Tibial artery (tissue), 4 donors: ENCODE measurements at places on chromosomes 4 and X.

- H3K4me3 ChIP-seq: no peak overlapping the region
- H3K4me1 ChIP-seq: no peaks in the 10 kb centered on the region
- DNase-seq: peak; percentile 34
- no peaks in the 10 kb centered on the region for H3K27me3 ChIP-seq
- H3K27ac ChIP-seq: no peak overlapping the region
Measured at GRCh38 chr4:125750828-125751466, 436.2 kb downstream of the FAT4 start.

GRCh38 chr4:91502365-91502764, 801.4 kb upstream of the GRID2 start:
- H3K27me3 ChIP-seq: no peaks in the 10 kb centered on the region
- no peaks in the 10 kb centered on the region for H3K4me1 ChIP-seq
- no peak overlapping the region for H3K4me3 ChIP-seq
- no peak overlapping the region for H3K27ac ChIP-seq
- H3K36me3 ChIP-seq: no peaks in the 10 kb centered on the region

DNA sequence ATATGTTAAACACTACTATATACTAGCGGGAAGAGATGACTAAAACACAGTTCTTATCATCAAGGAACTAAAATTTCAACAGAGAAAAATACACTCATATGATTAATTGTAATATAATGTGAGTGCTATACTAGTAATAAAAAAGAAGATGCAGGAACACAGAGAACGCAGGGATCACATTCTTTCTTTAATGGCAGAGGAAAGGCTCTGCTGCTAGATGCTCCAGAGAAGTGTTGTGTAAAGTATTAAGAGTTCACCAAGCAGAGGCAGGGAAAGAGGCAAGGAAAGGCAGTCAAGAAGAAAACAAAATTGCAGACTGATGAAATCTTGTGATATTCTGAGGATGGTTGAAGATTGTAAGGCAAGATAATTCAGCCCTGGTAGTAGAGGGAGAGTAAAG, 394.7 kb downstream of the PDGFC start:
- H3K27ac ChIP-seq: peak overlapping the region; percentile 0
- H3K36me3 ChIP-seq: no peaks in the 10 kb centered on the region
- DNase-seq: no peak

DNA sequence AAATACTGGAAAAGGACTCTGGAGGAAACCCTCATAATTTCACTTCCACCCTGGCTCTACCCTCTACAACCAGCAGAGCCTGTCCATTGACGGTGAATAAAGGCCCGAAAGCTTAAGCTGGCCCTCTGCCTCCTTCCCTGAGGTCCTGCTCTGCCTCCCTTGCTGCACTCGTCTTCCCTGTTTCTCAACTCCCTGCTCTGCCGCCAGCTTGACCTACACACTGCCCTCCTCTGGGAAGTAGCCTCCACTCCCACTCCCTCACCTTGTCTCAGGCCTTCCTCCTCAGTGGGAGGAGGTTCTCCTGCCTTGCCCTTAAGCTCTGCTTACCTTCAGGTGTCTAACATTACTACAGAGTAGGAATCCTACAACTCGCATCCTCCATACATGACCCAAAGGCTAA, 608.6 kb upstream of the NR3C2 start:
- H3K27ac ChIP-seq: no peak overlapping the region
- H3K4me1 ChIP-seq: no peaks in the 10 kb centered on the region
- no peak overlapping the region for H3K4me3 ChIP-seq
- DNase-seq: no peak

- no peaks in the 10 kb centered on the region for H3K36me3 ChIP-seq
- H3K4me3 ChIP-seq: no peak overlapping the region
- H3K4me1 ChIP-seq: no peaks in the 10 kb centered on the region
- no peak overlapping the region for H3K27ac ChIP-seq
- peaks cover 12% of the 10 kb centered on the region for H3K27me3 ChIP-seq
Measured at GRCh38 chr4:6128221-6128850, 72.0 kb downstream of the JAKMIP1 start.

GRCh38 chr4:103075435-103075893, 1.1 kb downstream of the SLC9B2 start:
- H3K4me1 ChIP-seq: no peaks in the 10 kb centered on the region
- peak overlapping the region; percentile 69 for H3K4me3 ChIP-seq
- H3K36me3 ChIP-seq: peaks cover under 1% of the 10 kb centered on the region
- no peak for DNase-seq

- H3K4me1 ChIP-seq: no peaks in the 10 kb centered on the region
- H3K27me3 ChIP-seq: no peaks in the 10 kb centered on the region
- H3K27ac ChIP-seq: no peak overlapping the region
- H3K4me3 ChIP-seq: no peak overlapping the region
Measured at GRCh38 chr4:148054275-148054674, 322.4 kb downstream of the ARHGAP10 start.

DNA sequence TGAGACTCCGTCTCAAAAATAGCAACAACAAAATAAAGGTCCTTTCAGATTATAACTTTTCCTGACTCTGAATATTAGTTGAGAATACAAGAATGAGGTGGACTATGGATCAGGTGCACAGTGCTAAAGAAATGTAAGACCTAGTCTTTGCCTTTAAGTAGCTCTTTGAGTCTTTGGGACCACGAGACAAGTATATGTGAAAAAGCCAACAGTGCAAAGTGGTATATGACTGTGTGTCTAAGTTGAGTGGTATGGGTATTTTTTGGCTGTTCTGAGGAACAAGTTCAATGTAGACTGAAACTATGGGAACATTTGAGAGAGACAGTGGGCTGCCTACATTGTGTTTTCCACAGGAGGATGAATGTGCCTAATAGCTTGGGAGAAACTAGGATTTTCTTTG, 2.8 kb downstream of the GAB1 start:
- no peaks in the 10 kb centered on the region for H3K36me3 ChIP-seq
- H3K27ac ChIP-seq: peak overlapping the region; percentile 98
- H3K4me3 ChIP-seq: no peak overlapping the region
- H3K27me3 ChIP-seq: no peaks in the 10 kb centered on the region
- DNase-seq: no peak

- H3K4me1 ChIP-seq: peaks cover 21% of the 10 kb centered on the region
- no peak overlapping the region for H3K27ac ChIP-seq
- H3K36me3 ChIP-seq: peaks cover 18% of the 10 kb centered on the region
Measured at GRCh38 chr4:7854697-7855370, 84.8 kb downstream of the AFAP1 start.

GRCh38 chr4:165872461-165873297, at the start of gene TLL1:
TLL1 (plus strand) TSS chr4:165873237; CDS start chr4:165873905, 668 bp downstream.
- no peak for DNase-seq
- H3K4me3 ChIP-seq: peak within 1 kb of the TSS; percentile 63
- peaks cover 30% of the 10 kb centered on the region for H3K4me1 ChIP-seq
- no peaks in the 10 kb centered on the region for H3K36me3 ChIP-seq
- peaks cover 4% of the 10 kb centered on the region for H3K27me3 ChIP-seq

- no peaks in the 10 kb centered on the region for H3K36me3 ChIP-seq
- no peak overlapping the region for H3K27ac ChIP-seq
- no peaks in the 10 kb centered on the region for H3K4me1 ChIP-seq
- H3K27me3 ChIP-seq: no peaks in the 10 kb centered on the region
- no peak for DNase-seq
Measured at GRCh38 chr4:156536661-156537060, 434.9 kb downstream of the PDGFC start.

GRCh38 chr4:164904941-164905340, 28.0 kb downstream of the APELA start:
- H3K27me3 ChIP-seq: no peaks in the 10 kb centered on the region
- no peaks in the 10 kb centered on the region for H3K4me1 ChIP-seq
- H3K4me3 ChIP-seq: no peak overlapping the region
- H3K27ac ChIP-seq: no peak overlapping the region

GRCh38 chr4:47145630-47146029, 114.3 kb downstream of the GABRB1 start:
- H3K36me3 ChIP-seq: no peaks in the 10 kb centered on the region
- H3K4me3 ChIP-seq: no peak overlapping the region
- no peak overlapping the region for H3K27ac ChIP-seq
- H3K4me1 ChIP-seq: no peaks in the 10 kb centered on the region
- DNase-seq: no peak

DNA sequence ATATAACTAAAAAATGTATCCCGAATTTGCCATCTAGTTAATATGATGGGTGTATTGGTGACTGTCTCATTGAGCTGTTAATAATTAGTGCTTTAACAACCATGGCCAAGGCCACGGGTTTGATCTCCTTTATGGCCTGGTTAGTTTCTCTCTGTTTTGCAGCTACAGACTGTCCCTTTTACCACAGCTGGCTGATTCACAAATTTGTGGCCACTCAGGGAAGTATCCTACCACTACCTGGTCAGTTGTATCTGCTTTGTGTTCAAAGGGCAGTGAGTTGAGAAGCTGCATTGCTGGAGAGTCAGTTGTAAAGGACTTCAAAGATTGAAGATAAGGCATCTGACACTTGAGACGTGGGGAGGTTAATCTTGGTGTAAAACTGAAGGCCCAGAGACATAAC, 219.1 kb upstream of the BMP3 start:
- H3K4me1 ChIP-seq: no peaks in the 10 kb centered on the region
- no peaks in the 10 kb centered on the region for H3K27me3 ChIP-seq
- no peak for DNase-seq
- no peak overlapping the region for H3K4me3 ChIP-seq
- H3K27ac ChIP-seq: no peak overlapping the region

- H3K27me3 ChIP-seq: no peaks in the 10 kb centered on the region
- H3K4me3 ChIP-seq: no peak overlapping the region
- no peak overlapping the region for H3K27ac ChIP-seq
- DNase-seq: no peak
- no peaks in the 10 kb centered on the region for H3K4me1 ChIP-seq
Measured at GRCh38 chr4:26130841-26131432, 189.9 kb upstream of the RBPJ start.

DNA sequence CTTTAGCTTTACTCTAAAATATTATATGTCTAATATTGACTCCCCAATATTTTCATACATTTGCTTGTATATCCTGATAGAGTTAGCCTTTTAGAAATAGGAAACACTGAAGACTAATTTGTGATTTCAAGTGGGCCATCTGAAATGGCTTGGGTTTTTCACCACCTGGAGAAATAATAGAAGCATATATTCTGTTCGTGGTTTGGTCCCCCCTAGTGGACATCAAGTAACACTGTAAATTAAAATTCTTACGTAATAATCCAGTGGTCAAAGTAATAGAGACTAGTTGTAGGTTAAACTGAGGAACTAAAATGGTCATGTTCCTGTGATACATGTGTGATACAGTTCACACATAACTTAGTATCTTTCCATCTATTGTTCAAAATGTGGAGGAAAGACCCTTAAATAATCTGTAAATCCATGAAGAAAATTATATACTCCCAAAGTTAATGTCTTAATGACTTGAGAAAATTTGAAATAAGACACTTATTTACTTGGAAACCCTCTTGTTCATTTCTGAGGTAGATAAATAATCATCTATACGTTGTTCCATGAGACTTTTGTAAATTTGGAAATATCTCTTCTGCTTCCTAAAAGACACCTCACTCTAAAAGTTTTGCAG, 79.8 kb upstream of the SMARCAD1 start:
- no peaks in the 10 kb centered on the region for H3K4me1 ChIP-seq
- no peaks in the 10 kb centered on the region for H3K36me3 ChIP-seq
- no peak overlapping the region for H3K4me3 ChIP-seq
- no peaks in the 10 kb centered on the region for H3K27me3 ChIP-seq

DNA sequence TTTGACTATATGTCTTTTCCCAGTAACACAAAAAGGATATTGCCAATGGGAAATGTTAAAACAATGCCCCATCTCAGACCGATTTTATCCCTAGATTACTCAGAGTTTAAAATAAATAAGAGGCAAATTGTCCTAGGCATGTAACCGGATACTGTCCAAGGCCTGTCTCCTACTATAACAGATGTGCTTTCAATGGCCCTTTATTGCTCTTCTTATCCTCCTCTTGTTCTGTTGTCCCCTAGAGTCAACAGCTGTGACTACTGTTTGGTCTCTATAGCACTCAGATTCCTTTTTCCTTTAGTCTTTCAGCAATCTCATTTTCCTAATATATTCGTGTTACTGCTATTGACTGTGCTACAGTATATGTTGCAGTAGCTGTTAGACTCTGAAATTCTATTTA, 66.8 kb upstream of the PLS3 start:
- DNase-seq: no peak
- H3K4me3 ChIP-seq: no peak overlapping the region
- no peak overlapping the region for H3K27ac ChIP-seq
- H3K36me3 ChIP-seq: no peaks in the 10 kb centered on the region
- H3K4me1 ChIP-seq: peaks cover 3% of the 10 kb centered on the region

- H3K27me3 ChIP-seq: peaks cover 6% of the 10 kb centered on the region
- no peak overlapping the region for H3K27ac ChIP-seq
- no peak overlapping the region for H3K4me3 ChIP-seq
- no peak for DNase-seq
- H3K36me3 ChIP-seq: no peaks in the 10 kb centered on the region
Measured at GRCh38 chr4:184979461-184980124, 38.7 kb upstream of the HELT start.

GRCh38 chr4:83771113-83771705, 235.3 kb downstream of the GPAT3 start:
- no peak overlapping the region for H3K4me3 ChIP-seq
- H3K27ac ChIP-seq: no peak overlapping the region
- no peaks in the 10 kb centered on the region for H3K4me1 ChIP-seq
- H3K36me3 ChIP-seq: no peaks in the 10 kb centered on the region
- no peaks in the 10 kb centered on the region for H3K27me3 ChIP-seq

DNA sequence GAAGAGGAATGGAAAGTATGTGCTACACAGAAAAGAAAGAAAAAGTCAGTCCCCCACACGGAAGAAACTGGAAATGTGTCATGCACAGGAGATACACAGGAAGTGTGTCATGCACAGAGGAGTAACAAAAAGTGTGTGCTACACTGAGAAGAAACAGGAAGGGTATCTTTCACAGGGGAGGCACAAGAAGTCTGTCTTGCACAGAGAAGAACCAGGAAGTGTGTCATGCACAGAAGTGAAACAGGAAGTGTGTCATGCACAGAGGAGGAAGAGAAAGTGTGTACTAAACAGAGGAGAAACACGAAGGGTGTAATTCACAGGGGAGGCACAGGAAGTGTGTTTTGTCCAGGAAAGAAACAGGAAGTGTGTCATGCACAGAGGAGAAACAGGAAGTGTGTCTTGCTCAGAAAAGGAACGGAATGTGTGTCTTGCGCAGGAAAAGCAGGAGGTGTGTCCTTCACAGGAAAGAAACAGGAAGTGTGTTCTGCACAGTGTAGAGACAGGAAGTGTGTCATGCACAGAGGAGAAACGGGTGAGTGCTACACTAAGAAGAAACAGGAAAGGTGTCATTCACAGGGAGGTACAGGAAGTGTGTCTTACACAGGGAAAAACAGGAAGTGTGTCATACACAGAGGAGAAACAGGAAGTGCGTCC, 527.2 kb upstream of the PRKX start:
- no peaks in the 10 kb centered on the region for H3K4me1 ChIP-seq
- no peak for DNase-seq
- H3K27ac ChIP-seq: no peak overlapping the region
- H3K4me3 ChIP-seq: no peak overlapping the region
- H3K36me3 ChIP-seq: no peaks in the 10 kb centered on the region
- H3K27me3 ChIP-seq: no peaks in the 10 kb centered on the region

GRCh38 chr4:151173871-151174270, 74.4 kb downstream of the RPS3A start:
- no peak overlapping the region for H3K27ac ChIP-seq
- no peaks in the 10 kb centered on the region for H3K27me3 ChIP-seq
- peak; percentile 56 for DNase-seq

- peak; percentile 29 for DNase-seq
- no peaks in the 10 kb centered on the region for H3K4me1 ChIP-seq
- no peaks in the 10 kb centered on the region for H3K27me3 ChIP-seq
- H3K36me3 ChIP-seq: no peaks in the 10 kb centered on the region
- H3K27ac ChIP-seq: no peak overlapping the region
Measured at GRCh38 chrX:13747836-13748235, 13.3 kb downstream of the OFD1 start.

- no peaks in the 10 kb centered on the region for H3K27me3 ChIP-seq
- DNase-seq: no peak
- H3K27ac ChIP-seq: no peak overlapping the region
- peaks cover 4% of the 10 kb centered on the region for H3K4me1 ChIP-seq
- H3K36me3 ChIP-seq: no peaks in the 10 kb centered on the region
- no peak overlapping the region for H3K4me3 ChIP-seq
Measured at GRCh38 chr4:53931461-53931961, 132.9 kb downstream of the CHIC2 start.
